ENCODE measurements at places on chromosomes 5 and 9.

DNA sequence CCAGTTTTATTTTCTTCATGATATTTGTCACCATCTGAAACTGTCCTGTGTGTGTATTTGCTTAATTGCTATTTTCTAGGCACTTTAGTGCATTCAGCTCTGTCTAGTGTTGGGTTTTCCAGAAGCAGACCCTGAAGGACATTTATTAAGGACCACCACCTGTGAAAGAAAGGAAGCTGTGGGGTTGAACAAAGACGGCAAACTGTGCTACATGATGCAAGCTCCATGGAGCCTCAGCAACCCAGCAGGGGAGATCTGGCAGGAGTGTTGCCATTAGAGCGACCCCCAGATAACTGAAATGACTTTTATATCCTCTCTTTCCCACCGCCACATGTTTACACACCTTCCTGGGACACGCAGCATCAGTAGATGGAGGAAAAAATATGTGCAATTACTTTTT is 125.5 kb downstream of the GABRB2 start:
- DNase-seq = no peak

DNA sequence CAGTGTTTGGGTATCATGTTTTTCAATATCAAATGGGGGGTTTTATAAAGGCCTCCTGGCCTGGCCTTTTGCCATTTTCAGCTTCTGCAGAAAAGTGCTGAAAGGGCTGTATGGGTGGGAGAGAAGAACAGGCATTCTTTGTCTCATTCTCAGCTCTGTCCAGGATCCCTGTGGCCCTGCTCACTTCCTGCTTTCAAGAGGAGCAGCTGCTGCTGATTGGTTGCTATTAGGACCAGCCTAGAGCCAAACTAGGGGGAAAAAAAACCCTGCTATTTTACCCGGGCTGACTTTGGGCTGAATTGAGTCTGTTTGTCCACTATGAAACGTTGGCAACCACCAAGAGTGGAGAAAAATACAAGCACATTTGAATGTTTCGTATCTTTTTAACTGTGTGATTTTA is 117.1 kb downstream of the CMYA5 start:
- DNase-seq = no peak

DNA sequence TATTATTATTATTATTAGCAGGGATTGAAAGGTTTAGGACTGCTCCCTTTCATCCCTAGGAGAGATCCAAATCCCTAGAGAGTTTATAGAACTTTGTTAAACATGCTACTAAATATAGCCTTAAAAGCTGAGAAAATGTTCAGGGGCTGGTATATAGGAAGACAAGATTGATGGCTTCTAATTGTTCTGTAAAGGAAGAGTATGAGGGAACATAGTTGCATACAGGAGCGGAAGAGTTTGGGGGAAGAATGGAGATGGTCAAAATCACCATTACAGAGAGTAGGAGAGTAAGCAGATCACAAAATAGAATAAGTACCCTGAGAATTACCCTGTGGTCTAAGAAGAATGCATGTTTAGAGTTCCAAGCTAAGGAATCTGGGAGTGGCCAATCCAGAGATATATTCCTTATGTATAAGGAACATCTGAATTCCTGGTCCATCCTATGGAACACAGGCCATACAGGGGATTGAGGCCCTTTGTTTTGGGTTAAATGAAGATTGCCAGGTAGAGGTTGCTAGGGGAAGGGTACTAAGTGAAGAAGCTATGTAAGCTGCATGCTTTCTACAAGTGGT is 158.0 kb upstream of the APC start:
- no peak for DNase-seq

GRCh38 chr5:172550996-172551395 is 90.1 kb upstream of the NEURL1B start:
- DNase-seq = no peak

- no peak for DNase-seq
Observed at GRCh38 chr5:88785746-88786565, 97.0 kb downstream of the MEF2C start.

GRCh38 chr5:143557061-143557818 is 153.8 kb upstream of the NR3C1 start:
- DNase-seq = no peak

DNA sequence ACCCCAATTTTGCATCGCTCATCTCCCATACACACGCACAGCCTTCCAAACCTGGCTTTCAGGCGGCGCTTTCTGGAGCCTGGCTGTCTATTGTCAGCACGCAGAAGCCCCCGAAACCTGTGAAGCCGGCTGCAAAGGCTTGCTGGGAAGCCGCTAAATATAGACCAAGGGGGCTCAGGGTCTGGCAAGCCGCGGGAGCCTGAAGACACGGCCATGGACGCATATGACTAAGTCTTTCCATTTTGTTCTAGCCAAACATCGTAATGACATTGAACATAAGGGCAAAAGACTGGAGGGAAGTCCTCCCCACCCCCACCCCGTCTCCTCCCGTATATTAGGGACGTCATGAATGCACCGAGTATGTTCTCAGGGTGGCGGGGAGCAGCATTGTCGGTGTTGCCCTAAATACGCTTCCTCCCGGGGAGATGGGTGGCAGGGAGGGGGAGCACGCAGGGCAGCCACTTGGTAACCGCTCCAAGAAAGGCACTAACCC is 1.1 kb downstream of the CTNND2 start:
- no peak for DNase-seq

- no peak for DNase-seq
Observed at GRCh38 chr5:38663249-38663648, 106.8 kb upstream of the LIFR start.

- no peak for DNase-seq
Observed at GRCh38 chr9:85978496-85978895, 37.5 kb downstream of the NAA35 start.

- no peak for DNase-seq
Observed at GRCh38 chr5:143874312-143874711, 62.4 kb downstream of the HMHB1 start.

DNA sequence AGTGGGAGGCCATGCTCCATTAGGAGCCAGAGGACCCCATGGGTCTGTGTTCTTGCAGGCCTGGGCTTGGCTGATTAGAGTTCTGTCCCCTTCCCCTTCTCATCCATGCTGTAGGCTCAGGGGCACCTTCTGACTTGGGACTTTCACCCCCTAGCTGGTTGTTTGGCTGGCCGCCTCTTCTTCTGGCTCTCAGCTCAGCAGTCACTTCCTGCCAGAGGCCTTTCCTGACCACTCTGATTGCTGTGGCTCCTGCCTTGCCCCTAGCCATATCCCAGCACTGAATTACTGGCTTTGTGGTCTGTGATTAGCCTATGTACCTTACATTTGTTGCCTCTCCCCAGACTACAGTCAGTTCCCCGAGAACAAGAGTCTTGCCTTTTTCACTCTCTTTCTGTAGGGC is 14.6 kb downstream of the ENTREP1 start:
- DNase-seq = no peak

GRCh38 chr5:107112216-107112615 is 558.5 kb downstream of the EFNA5 start:
- DNase-seq = no peak

GRCh38 chr5:15647251-15647650 is 147.3 kb downstream of the FBXL7 start:
- no peak for DNase-seq

GRCh38 chr9:95506428-95506677 is 10.4 kb downstream of the PTCH1 start:
- no peak for DNase-seq

- DNase-seq = peak; percentile 16
Observed at GRCh38 chr9:92634712-92635605, 35.0 kb downstream of the IPPK start.

- DNase-seq = no peak
Observed at GRCh38 chr5:151448038-151448985, 909 bp downstream of the SLC36A1 start.

DNA sequence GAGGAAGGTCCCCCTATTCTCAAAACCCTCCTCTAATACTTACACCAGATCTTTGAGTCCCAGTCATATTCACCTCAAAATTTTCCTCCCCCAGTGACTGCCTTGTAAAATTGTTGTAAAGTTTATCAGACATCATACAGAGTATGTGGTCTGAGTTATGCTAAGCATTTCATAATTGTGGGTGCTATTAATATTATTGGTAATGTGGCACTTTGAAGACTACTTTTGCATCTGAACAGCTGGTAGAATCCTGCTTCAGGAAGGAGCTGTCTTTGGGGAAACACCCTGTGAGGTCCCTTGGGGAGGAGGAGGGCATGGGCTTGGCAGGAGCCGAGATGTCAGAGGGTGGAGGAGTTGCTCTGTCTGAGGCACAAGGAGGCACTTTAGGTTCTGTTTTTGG is 164.9 kb upstream of the ZNF618 start:
- DNase-seq = no peak

DNA sequence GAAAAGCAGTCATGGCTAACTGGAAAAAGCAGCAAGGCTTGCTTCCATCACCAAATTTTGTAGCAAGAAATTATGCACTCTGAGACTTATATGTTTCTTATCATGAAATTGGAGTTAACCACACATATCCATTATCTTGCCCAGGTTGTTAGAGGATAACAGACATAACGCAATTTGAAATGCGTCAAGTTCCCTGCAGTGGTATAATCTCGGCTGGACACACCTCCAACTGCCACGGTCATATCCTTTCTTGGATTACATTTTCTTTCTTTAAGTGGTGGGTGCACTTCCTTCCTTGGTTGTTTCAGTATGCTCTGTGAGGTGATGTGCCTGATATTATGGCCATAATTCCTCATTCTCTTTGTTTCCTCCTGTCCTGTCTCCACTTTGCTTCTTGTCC is 695.0 kb upstream of the DMAC1 start:
- no peak for DNase-seq

DNA sequence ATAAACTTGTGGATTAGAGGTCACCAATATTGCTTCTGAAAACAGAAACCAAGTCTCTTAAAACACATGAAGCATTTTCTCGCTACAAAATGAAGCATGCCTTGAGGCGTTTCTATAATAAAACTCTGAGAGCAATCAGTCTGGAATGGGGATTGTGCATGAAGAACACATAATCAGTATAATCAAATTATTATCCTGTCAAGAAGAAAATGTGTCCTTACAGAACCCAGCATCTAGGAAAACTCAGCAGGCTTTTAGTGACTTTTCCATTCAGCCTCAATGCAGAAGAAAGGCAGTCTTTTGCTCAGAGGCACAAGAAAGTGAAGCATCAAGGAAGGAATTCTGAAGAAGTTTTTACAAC is 121.9 kb downstream of the CDH18 start:
- no peak for DNase-seq

- no peak for DNase-seq
Observed at GRCh38 chr5:5018578-5018970, 121.6 kb upstream of the ADAMTS16 start.

DNA sequence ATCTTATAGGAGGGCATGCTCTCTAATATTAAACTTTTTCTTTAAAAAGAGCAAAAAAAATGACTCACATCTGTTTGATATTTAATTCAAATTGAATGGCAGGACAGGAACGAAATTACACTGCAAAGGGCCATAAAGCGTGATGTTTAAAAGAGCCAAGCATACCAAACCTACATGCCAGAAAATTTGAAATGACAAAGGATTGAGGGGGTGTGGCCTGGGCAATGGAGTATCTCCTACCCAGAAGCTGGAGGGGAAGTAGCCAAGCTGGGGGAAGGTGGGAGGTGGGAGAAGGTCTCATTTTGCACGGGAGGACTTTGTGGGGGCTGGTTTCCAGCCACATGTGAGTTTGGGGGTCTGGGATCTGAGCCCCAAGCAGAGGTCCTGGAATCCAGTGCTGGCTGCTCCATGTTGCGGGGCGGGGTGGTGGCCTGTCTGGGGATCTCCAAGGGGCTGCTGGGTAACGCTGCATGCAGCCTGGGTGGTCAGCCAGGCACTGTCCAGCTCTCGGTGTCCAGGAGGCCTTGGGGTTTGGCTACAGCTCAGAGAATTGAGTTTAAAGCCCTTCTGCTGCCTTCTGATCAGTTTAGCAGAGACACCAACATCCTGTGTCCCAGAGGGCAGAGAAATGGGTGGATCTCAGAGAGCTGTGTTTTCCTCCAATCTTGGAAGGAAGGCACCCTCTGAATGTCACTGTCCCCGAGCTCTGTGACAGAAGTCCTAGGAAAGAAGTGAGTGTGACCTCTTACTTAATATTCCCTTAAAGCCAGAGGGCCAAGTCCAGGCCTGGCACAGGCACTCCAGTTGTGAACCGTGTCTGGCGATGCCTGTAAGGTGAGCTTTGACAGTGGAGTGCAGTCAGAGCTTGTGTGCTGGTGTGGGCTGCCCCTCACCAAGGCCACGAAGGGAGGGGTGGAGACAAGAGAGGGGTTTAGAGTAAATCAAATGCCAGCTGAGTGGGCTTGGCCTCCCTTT is 7.6 kb downstream of the DCANP1 start:
- DNase-seq = no peak

DNA sequence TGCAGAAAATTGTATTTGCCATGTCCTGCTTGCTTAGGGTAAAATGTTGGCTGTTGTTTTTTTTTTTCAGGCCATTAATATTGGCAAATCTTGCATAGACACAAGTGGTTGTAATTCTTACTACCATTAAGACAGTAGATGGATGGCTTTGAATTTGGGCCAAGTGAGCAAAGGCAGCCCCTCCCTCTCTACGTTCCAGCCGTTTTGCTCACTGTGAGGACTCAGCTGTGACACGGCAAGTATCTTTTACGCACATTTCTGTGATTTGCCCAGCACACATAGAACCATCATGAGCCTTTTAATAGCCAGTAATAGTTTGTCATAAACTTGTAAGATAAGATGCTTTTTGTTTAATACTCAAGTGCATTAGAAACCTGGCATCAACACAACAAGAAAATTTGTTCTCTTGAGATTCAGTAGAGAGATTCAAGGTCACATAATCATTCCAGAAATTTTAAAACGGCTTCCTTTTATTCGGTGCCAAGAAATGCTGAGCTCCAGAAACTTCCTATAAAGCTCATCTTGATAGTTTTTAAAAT is 205.2 kb upstream of the ADCY2 start:
- no peak for DNase-seq

- DNase-seq = no peak
Observed at GRCh38 chr9:114207034-114207810, 51.9 kb downstream of the COL27A1 start.

GRCh38 chr5:139116100-139116655 is 82.0 kb downstream of the SIL1 start:
- DNase-seq = no peak

GRCh38 chr5:159525117-159525516 is 194.8 kb upstream of the IL12B start:
- DNase-seq = no peak

GRCh38 chr5:167442922-167443321 is 848.5 kb upstream of the WWC1 start:
- DNase-seq = no peak

DNA sequence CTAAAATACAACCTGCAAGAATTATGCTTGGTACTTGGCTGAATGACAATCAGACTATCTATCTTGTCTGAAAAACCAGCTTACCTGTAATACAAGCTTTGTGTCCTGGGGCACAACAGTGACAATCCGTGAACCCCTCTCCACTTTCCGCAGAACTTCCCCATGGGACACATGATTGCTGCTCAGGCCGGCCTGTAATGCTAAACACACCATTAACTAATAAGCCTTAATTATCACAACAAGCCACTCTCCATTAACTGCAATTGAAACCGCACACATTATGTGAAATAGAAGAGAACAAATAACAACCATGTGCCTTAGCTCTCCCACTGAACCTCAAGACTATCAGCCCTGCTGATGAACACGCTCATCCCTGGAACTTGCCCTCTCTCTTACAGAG is 33.7 kb downstream of the ELP1 start:
- no peak for DNase-seq
